PC-9 (cell line): ENCODE measurements at places on chromosomes 2 and 18. TPM values are rescaled to one million over a fixed set of nuclear protein-coding genes. Genes with fewer than 3 reads are reported as not detected.

Gene UPP2
- total RNA-seq: not detected in 2 replicates

Gene FAM228B
- 16.8 and 20.7 TPM in 2 replicates for total RNA-seq

Gene ANKRD30BL
- not detected in 2 replicates for total RNA-seq

Gene CYP1B1
- 36.3 and 39.4 TPM in 2 replicates for total RNA-seq

Gene VWA3B
- total RNA-seq: not detected in 2 replicates

Gene MAP4K4
- 100 and 129 TPM in 2 replicates for total RNA-seq

Gene ASAP2
- 60.3 and 66.8 TPM in 2 replicates for total RNA-seq

Gene CFC1
- not detected in 2 replicates for total RNA-seq

Gene RAPGEF4
- total RNA-seq: 0.53 TPM in 1 of 2 replicates, not detected in the other

Gene CAPN13
- total RNA-seq: 1.1 and 1.5 TPM in 2 replicates

DNA sequence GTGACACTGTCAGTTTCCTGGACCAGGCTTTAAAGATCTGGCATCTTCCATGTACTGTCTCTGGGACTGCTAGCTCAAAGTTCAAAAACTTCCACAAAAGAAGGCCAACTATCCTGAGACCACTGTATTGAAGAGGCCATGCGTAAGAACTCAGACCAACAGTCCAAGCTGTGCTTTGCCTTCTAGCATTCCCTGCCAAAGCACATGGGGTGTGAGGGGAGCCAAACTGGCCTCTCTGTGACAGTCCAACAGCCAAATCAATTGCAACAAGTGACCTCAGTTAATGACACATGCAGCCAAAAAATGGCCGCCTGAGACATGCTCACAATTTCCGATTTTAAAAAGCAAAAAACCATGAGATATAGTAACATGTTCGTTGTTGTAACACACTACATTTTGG lies 160.3 kb upstream of the CDH19 start:
- no peak for DNase-seq

DNA sequence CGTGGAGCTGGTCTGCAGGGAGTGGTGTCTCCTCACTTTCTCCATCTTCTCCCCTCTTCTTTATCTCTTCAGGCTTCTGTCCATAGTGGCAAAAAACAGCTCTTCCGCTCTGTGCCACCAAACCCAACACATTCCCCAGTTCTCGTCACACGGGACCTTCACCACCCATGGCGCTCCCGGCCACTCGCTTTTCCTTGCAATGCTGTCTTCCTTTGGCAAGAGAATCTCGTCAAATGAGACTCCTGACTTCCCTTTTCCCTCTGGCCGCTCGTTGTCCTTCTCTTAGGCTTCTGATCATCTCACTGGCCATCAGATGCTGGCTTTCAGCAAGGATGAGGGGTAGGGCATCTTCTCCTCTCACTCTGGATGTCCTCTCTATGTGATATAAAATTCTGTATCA lies 72.9 kb downstream of the DCDC2C start:
- DNase-seq: no peak

DNA sequence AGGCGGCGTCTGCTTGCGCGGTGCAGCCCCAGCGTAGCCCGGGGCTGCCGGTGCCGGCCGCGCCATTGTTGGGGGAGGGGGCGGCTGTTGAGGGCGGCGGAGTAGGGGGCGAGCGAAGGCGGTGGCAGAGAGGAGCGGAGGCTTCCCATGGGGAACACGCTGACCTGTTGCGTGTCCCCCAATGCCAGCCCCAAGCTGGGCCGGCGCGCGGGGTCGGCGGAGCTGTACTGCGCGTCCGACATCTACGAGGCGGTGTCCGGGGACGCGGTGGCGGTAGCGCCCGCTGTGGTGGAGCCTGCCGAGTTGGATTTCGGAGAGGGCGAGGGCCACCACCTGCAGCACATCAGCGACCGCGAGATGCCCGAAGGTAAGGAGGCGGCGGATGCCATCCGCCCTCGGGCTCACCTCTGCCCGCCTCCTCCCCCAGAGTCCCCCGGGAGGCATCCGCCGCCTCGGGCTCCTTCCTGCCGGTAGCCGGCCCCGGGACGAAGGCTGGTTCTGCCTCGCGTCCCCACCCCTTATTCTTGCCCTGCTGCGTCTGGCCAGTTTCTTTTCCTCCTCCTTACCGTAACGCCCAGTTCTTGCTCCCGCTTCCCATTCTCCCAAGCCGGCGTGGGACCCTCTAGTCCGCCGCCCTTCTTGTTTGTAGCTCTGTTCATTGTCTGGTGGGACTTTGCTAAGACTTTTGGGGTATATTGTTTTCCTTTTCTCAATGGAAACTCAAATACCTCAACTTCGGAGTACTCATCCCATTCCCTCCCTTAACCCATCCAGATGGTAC lies 500 bp downstream of the CCNYL1 start:
- peak; percentile 41 for DNase-seq

GRCh38 chr18:8800445-8800844 lies 95.1 kb downstream of the MTCL1 start:
- DNase-seq: peak; percentile 79

GRCh38 chr2:32479993-32480392 lies 123.2 kb downstream of the BIRC6 start:
- DNase-seq: no peak

- no peak for DNase-seq
Observed at GRCh38 chr2:213007290-213007838, 144.0 kb downstream of the IKZF2 start.

DNA sequence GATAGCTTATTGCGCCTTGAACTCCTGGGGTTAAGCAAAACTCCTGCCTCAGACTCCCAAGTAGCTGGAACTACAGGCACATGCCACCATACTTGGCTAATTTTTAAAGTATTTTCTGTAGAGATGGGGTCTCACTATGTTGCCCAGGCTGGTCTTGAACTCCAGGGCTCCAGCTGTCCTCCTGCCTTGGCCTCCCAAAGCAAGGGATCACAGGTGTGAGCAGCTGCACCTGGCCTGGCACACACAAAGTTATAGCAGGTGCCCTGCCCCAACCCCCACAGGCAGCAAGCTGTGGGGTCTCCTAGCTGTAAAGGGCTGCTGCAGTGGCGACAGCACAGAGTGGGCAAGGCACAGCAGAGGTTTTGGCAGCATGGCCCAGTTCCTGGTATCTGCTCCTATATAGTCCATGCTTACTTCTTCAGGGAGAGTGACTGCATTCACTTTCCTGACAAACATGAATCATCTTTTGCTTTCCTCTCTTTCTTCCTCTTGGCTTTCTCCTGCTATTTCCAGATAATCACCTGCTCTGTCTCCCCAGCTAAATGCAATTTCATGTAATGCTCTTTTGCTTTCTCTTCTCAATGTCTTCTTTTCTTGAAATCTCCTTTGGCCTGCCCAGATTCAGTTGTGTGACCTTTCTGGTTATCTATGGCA lies 27.3 kb upstream of the METAP1D start:
- no peak for DNase-seq

GRCh38 chr2:207854484-207855440 lies 85.1 kb upstream of the FZD5 start:
- DNase-seq: no peak

DNA sequence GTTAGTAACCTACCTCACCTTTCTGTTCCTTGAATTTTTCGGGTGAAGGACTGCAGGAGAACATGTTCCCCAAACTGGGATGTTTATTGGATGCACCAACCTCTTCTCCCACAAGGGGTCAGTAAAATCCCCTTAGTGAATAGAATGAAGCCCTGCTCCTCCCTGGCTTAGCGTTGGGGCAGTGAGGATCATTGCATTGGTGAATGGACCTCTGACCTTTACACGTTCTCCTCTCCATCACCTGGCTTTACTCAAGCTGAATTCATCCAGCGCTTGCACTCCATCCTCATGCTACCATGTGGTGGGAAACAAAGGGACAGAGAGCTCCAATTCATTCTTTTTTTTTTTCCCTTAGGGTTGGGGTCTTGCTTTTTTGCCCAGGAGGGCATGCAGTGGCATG lies 157.2 kb downstream of the MIB1 start:
- DNase-seq: no peak

- no peak for DNase-seq
Observed at GRCh38 chr2:184780384-184780783, 182.1 kb downstream of the ZNF804A start.

- no peak for DNase-seq
Observed at GRCh38 chr18:3114451-3114850, 101.5 kb upstream of the LPIN2 start.

DNA sequence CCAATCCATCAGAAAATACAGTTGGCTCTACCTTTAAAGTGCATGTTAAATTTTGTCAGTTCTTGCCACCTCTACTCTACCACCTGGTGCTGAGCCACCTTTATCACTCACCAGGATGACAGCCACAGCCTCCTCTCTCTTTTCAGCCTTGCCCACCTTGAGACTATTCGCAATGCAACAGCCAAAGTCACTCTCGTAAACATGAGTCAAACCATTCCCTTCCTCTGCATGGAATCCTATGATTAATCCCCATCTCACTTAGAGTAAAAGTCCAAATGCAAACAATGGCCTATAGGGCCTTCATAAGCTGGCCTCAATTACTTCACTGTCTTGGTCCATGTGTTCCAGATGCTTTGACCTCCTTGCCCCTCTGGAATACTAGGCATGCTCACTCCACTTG lies 5.8 kb upstream of the OSBPL6 start:
- DNase-seq: no peak

GRCh38 chr2:158181171-158181570 lies 79.5 kb downstream of the UPP2 start:
- DNase-seq: no peak

GRCh38 chr2:126776692-126777619 lies 121.0 kb downstream of the GYPC start:
- no peak for DNase-seq

DNA sequence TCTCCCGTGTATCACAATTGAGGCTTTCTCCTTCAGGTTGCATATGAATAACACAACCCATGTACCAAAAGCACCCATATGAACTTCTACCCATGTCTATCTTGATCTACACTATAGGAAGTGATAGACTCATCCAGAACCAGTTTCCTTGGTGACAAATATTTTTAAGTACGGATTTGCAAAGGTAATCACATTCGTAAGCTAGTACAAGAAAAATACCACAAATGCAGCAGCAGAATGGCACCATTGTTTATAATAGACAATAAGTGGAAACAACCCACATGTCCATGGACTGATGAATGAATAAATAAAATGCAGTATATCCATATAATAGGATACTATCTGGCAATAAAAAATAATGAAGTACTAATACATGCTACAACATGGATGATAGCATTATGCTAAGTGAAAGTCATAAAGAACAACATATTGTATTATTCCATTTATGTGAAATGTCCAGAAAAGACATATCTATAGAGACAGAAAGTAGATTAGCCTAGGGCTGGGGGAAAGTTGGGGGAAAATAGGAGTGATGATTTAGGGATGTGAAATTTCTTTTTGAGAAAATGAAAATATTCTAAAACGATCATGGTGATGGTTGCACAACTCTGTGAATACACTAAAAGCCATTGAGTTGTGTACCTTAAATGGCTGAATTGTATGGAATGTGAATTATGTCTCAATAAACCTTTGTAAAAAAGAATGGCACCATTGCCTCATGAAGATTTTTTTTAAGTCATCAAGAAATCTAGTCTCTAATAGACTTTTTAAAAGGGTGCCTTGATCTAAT lies 3.4 kb upstream of the CCDC88A start:
- DNase-seq: no peak

- DNase-seq: no peak
Observed at GRCh38 chr2:54207666-54208195, 48.3 kb downstream of the TSPYL6 start.

DNA sequence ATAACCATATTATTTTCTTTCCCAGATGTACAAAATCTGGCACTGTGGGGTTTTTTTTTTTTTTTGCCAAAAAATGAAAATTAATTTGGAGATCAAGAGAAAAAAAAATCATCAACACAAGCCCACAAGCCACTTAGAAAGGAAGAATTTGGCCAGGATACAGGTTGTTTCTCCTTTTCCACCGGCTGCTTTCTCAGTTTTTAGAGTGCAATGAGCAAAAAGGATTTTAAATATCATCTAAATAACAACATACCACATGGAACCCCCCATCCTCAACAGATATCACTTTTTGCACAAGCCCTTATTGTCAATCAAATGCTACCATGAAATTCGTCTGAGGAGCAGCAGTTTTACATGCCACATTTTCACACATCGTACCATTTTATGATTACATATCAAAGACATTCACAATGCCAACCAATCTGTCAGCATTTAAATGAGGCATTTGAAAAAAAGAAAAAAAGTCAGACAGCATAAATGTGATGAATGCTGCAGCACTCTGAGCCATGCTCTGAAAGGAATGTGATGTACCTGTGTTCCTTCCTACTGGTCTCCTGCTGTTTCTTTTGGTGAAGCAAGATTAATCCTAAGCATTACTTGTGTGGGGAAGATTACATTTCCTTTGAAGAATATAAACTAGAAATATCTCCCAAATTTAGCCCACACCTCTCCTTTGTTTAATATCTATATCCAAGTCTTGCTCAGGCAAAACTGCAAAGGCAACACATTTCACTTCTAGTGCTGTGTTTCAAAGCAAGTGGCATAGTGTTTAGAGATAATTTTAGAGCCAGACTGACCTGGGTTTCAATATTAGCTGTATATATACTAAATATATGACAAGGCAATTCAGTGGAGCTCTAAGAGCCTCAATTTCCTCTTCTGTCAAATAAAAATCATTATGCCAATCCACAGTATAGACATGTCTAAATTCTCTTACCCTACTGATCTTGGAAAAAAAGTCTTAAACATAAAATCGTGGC lies 391.3 kb downstream of the CMPK2 start:
- no peak for DNase-seq

GRCh38 chr2:232888839-232889529 lies 18.9 kb downstream of the SNORC start:
- no peak for DNase-seq

DNA sequence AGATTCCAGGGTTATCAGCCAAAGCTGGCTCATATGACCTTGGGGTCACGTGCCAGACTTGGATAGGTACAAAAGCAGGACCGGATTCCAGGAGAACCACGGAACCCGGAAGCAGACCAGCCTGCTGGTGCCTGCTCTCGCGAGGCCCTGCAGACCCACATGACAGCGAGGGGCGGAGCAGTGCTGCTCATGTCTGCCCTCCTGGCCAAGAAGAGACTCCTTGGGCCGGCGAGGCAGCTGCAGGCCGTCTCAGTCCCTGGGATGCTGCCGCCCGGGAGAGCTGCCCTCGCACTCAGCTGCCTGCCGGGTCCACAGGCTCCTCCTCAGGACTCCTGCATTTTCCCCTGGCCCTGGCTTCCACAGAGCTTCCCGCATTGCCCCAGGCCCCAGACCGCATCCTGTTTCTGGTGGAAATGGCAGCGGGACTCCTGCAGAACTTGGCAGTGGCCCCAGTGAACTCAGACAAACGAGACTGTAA lies 739.5 kb downstream of the SOCS6 start:
- peak; percentile 15 for DNase-seq

GRCh38 chr2:30422444-30423040 lies 24.5 kb upstream of the LCLAT1 start:
- no peak for DNase-seq

GRCh38 chr2:137873536-137874244 lies 90.6 kb upstream of the HNMT start:
- no peak for DNase-seq

- DNase-seq: no peak
Observed at GRCh38 chr2:72121153-72121552, 26.5 kb downstream of the CYP26B1 start.

DNA sequence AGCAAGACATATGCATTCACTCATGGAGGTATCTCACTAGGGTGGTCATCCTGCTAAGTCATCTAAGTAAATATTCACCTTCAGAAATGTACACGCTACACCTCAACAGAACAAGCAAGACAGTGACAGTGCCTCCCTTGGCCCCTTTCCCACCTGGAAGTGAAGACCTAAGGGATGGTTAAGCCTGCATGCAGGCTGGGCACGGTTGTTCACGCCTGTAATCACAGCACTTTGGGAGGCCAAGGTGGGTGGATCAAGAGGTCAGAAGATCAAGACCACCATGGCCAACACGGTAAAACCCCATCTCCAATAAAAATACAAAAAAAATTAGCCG lies 4.4 kb downstream of the LIMS2 start:
- no peak for DNase-seq
